Nucleus accumbens (tissue), 56 donors: ENCODE measurements at places on chromosomes 16 and 17.

- no peak for DNase-seq
Measured at GRCh38 chr16:19119564-19119963, 5.8 kb downstream of the ITPRIPL2 start.

DNA sequence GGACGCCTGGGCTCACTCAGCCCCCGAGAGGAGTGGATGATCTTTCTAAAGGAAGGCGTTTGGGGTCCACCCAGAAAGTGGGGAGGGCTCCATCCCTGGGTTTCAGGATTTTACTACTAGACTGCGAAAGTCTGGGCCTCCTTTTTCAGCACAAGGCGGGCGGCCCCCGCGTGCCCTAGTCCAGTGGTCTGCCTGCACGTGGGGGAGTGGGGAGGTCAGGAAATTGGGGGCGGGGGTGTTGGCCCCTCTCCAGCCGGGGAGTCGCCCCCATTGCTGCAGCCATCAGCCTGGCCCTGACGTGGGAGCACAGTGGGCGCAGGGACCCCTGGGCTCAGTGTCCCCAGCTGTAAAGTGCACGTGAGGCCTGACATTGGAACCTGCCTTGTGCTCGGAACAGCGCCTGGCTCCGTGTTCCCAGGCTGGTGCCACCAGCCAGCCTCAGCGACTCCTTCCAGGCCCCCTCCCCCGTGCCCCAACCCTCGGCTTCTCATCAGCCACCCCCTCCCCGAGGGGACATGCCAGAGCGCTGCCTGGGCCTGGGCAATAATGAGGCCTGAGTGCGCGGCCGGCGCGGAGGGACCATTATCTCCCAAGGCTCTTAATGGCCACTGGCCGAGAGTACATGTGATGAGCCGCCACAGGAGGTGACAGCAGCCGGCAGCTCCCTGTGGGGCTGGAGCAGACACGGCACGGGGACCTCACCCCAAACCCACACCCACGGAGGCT, 2.4 kb upstream of the C1QTNF8 start:
- no peak for DNase-seq

GRCh38 chr16:19223235-19224170, 55.5 kb downstream of the SYT17 start:
- DNase-seq, result no peak

DNA sequence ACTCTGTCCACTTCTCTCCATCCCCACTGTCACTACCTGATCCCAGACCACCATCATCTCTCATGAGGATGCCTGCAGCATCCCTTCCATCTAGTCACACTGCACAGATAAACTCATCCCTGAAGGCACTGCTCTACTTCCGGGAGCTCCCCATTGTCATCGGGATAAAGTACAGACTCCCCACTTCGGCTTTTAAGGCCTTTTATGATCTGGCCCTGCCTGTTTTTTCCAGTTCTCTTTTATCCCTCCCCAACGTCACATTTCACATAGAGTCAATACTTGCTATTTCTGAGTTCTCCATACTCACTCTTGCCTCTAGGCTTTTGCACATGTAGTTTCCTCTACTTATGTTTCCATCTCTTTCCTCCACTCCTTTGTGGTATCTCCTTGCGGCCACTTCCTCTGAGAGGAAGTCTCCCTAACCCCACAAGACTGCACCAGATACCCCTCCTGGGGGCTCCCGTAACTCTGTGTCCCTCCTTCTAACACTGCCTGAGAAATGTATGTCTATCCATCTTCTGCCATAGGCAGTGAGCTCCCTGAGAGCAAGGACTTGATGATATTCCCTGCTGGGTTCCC, 66.9 kb downstream of the COPRS start:
- DNase-seq, result no peak

- DNase-seq, result no peak
Measured at GRCh38 chr17:75894049-75894733, 2.6 kb downstream of the TRIM65 start.

- DNase-seq, result no peak
Measured at GRCh38 chr17:28849281-28849680, 5.5 kb upstream of the ERAL1 start.

- no peak for DNase-seq
Measured at GRCh38 chr16:60739737-60740683, 1296.2 kb downstream of the CDH8 start.

DNA sequence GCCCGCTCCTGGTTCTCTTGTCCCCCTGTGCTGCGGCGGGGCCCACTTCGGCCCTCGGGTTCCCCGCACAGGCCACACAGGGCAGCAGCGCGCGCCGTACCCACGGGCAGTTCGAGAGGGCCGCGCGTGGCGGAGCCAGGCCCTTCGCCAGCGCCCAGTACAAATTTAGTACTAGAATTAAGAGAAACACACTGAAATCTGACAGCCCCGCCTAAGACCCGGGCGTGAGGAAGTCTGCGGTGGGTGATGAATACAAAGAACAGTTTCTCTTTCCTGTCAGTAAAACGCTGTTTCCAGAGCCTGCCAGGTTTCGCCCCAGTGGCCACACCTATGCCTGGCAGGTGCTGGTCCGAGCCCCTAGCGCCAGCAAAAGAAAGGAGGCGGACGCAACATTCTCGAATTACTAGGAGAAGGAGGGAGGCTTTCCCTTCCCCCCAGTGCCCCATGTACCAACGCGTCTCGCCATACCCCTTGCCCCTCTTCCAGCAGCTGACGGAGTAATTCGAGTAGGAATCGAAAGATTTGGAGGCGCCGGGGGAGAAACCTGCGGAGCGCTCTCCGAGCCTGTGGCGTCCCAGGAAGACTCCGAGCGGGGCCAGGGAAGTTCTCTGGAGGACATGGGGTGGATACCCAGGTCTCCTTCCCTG, 591 bp upstream of the SLFN5 start:
- no peak for DNase-seq

DNA sequence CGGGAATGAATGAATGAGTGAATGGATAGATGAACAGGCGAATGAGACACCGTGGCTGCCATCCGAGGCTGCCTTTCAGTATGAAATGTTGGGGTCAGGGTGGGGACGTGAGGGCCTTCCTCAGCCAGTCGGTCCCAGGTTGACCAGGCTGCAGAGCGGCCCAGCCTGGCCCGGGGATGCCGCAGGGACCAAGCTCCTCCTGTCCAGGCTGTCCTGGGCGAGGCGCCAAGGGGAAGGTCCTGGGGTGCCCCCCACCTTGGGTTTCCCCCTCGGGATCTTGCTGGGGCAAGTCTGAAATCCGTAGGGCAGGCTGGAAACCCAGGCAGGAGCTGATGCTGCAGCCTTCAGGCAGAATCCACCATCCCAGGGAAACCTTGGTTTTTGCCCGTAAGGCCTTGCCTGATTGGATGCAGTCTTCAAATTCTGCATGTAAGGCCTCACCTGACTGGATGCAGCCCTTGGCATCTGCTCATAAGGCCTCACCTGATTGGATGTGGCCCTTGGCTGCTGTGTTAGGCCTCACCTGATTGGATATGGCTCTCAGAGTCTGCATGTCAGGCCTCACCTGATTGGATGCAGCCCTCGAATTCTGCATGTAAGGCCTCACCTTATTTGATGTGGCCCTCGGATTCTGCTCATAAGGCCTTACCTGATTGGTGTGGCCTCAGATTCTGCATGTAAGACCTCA, 61.7 kb upstream of the ZNF469 start:
- no peak for DNase-seq

DNA sequence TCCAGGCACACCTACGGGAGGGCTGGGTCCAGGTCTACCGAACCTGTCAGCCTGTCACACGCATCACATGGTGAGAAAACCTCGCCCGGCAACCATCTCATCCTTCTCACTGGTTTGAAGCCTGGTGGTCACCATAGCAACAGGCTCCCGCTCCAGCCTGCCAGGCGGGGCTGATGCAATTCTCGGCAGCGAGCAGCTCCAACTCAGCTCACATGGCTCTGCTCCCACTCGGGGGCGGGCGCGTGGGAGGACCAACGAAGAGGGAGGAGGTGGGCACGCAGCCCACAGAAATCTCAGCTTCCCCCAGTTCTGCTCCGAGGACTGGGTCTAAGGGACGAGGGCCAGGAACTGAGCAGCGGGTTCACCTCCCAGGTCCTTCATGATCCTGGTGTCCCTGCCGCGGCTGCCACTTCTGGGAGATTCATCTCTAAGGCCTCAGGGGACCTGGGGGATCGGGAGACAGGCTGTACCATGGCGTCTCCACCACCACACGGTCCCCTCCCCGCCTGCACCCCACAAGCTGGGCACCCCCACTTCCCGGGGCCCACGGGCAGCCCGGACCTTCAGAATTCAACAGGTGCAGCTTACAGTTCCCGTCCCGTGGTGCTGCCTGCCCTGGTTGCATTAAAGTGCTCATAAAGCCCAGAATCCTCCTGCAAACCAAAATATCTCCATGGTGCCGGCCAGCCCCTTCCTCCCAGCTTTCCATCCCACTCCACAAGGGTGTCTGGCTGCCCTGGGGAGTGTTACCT, 25.8 kb downstream of the ABR start:
- DNase-seq, result peak; percentile 74

DNA sequence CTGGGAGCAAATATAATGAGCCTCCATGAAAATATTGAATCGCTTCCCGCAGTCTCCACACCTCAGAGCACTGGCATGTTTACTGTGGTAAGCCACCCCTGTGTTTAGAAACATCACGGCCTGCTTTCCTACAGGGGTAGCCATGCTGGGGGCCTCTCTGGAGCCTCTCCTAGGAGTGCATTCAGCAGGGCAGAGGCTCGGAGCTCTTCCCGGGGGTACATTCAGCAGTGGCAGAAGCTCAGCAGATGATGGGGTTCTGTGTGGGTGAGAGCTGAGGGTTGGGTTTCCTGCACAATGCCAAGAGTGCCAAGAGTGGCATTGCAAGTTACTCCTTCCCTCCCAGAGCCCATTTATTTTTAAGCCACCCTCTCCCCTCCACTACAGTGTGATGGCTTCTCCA, 386.6 kb downstream of the SEC14L1 start:
- DNase-seq, result peak; percentile 27

GRCh38 chr16:68064791-68065365, 20.3 kb upstream of the NFATC3 start:
- DNase-seq, result no peak

DNA sequence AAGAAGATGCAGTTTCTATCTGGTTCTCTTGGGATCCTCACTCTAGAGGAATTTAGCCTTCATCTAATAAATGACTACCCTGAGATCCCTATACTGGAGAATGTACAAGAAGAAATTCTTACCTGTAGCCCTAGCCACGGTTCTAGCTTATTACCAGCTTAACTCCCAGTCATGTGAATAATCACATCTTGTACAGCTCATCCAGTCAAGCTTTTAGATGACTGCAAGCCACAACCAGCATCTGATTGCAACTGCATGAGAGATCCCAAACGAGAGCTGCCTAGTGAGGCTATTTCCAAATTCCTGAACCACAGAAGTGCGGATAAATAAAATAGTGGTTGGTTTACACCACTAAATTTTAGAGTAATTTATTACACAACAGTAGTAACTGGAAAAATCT, 196.0 kb upstream of the CPHXL start:
- DNase-seq, result no peak

DNA sequence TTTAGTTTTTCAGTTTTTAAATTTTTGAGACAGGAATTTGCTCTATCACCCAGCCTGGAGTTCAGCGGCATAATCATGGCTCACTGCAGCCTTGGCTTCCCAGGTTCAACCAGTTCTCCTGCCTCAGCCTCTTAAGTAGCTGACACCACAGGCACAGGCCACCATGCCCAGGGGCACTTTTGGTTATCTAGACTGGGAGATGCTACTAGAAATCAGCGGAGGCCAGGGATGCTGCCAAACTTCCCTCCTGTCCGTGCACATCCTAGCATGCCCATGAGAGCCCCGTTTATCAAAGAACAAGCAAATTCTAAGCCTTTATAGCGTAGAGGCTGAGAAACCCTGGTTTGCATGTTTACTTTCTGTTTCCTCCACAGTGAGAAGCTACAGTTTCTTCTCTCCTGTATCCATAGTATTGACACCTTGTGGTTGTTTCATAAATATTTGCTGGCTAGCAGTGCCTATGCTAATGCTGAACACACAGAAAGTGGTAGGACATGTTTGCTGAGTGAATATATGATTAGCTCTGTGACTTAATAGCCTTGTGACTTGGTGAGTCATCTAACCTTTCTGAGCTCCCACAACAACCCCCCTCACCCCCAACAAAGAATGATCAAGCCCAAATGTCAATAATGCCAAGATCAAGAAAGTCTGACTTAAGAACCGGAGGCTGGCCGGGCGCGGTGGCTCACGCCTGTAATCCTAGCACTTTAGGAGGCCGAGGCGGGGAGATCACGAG, 39.2 kb upstream of the MAF start:
- DNase-seq, result no peak

GRCh38 chr17:60160829-60161501, 11.2 kb downstream of the CA4 start:
- DNase-seq, result no peak

DNA sequence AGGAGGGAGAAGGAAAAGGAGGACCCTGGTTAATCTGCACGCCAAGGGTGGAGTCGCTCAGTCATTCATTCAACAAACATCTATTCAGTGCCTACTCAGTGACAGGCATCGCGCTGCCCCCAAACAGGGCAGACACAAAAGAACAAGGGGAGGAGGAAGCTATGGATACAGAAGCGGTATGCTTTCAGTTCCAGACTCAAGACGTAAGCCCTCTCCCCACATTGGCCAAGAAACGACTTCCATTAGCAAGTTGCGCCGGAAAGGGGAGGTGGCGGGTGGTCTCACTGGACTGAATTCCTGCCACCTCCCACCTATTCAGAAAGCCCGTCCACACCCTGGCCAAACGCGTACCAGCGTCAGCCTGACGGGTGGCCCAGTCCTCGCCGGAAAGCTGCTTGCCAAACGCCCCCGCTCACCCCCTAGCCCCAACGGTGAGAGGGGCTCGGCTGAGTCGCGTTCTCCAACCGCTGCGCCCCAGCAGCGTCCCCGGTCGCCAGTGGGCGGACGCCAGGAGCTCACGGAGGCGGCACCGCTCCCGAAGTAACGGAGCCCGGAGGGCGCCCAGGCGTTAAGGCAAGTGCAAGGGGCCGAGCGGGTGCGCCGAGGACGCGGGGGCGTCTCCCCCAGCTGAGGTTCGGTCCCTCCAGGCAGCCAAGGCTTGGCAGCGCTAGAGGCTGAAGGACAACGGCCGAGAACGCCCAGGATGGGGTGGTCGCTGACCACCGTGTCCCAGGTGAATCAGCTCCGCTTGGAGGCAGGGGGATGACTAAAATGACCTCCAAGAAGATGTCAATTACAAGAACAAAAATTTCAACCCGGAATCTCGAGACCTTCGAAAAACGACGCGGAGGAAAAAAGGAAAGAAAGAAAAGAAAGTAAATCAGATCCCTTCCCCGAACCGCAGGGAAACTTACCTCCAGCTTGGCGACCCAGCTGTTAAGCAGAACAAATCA, 470.7 kb downstream of the SOX9 start:
- DNase-seq, result no peak

GRCh38 chr16:86975445-86975844, 341.7 kb downstream of the C16orf95 start:
- no peak for DNase-seq

- DNase-seq, result no peak
Measured at GRCh38 chr17:50420419-50421112, 5.5 kb upstream of the ACSF2 start.
